Stimulated activated CD8-positive, alpha-beta memory T cell treated with anti-CD3 and anti-CD28 coated beads, Interleukin-4, amount 100 ng/mL, for 4 hours (primary cell): ENCODE measurements at places on chromosomes 6 and 20.

GRCh38 chr6:55937261-55937947, 62.0 kb upstream of the BMP5 start:
- DNase-seq, result no peak

DNA sequence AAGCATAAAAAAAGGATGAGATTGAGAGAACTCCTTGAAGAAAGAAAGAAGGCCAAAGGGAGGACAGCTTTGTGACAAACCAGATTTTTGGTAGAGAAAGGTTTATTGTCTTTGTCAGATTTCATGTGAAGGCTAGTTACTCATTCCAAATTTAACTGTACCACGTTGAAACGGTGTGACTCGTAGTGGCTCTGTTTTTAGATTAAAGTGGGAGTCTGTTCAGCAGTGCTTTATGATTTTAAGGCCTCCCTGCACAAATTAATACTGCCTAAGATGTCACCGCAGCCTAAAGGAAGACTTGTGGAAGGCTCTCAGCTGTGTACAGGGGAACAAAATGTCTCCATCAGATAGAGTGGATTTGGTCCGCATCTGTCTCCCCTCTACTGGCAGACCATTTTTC, 35.9 kb downstream of the CDC40 start:
- DNase-seq, result no peak

DNA sequence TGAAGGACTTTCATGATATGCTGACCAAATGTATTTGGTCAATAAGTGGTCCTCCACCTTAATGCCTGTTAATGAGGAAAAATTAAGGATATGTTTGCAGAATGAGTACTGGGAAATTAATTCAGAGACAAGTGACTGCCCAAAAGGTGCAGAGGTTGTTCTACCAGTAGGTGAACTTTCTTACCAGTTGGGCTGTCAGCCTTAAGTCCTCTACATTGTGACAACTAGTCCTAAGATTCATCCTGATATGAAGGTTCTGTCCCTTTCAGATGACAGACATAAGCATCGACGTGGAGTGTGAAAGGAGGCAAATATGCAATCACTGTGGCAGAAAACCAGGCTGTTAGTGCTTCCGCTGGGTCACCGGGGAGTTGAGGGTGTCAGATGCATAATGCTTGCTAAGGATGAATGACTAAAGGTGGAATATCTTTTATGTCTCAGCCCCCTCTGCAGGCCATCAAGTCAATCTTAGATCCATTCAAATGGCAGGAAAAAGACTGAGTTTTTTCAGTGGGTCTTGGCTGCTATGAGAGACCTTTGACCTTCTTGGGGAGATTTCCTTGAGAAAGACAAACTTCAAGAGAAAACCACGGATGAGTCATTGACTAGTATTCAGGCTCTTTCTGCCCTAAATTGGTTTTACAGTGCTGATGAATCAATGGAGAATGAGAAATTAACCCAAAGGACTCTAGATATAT, 226.0 kb downstream of the TPBG start:
- no peak for DNase-seq

DNA sequence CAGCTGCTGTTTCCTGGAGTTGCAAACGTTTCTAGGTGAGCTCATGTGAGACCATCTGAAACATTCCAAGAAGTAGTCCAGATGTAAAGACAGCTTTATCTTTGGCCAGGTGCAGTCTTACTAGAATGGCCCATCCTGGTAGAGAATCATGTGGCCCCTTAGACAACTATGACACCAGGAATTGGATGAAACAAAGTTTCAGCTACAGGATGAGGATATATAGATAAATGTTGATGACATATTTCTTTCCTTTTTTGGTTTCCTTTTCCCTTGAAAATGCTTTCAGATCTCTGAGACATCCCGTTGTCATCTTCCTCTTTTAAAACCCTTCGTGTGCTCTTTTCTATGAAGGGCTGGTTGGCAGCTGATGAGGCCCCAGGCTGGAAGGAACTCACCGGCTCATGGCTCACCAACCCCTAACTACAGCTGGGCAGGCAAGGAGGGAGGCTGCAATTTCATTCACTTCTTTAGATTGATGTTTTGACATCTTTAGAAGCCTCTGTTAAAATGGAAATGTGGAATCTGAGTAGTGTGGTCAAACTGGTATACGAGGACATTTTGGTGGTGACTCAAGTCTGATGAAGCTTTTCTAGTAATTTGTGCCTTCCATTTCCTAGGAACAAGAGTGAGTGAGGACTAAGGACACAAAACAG, 167.9 kb upstream of the TNFAIP3 start:
- no peak for DNase-seq

DNA sequence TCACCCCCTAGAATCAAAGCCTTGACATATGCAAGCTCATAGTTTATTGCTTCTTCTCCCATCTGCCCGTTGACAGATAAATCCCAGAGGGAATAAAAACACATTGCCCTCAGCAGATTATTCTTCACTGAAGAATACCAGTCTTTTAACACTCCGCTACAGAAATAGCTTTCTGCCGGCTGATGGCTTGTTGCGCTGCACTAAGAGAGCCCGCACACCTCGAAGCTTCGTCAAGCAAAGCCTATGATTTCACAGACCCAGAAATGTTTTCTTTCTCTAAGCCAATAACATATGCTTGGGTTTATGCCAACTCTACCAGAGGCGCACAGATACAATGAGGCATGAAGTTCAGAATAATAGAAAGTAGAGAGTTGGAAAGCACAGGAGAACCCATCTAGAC, 208.9 kb upstream of the FOXQ1 start:
- no peak for DNase-seq

- no peak for DNase-seq
These were observed 268.1 kb upstream of the SPTLC3 start for GRCh38 chr20:12740647-12741046.

GRCh38 chr6:51463321-51463720, 624.1 kb downstream of the PKHD1 start:
- DNase-seq, result no peak

DNA sequence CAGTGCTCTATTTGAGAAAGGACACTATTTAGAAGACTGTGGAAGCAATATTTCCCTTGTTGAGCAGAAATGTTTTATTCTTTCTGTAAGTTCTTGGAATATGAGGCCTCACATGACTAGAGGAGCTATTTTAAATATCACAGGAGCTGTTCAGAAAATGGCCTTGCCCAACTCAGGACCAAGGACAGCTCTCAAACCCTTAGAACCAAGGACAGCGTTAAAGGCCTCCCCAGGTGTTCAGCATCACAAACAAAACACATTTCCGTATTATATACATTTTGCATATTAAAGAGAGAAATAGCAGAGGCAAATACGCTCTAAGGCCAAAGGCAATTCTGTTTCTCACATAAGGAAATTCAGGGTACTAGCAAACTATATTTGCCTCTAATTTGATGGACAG, 631.4 kb downstream of the CDH26 start:
- DNase-seq, result no peak

GRCh38 chr6:16487996-16488674, 249.7 kb downstream of the GMPR start:
- DNase-seq, result no peak

GRCh38 chr20:48809673-48810072, 18.1 kb downstream of the PREX1 start:
- no peak for DNase-seq

- DNase-seq, result peak; percentile 16
These were observed 47.6 kb downstream of the AGPAT4 start for GRCh38 chr6:161226009-161226964.

DNA sequence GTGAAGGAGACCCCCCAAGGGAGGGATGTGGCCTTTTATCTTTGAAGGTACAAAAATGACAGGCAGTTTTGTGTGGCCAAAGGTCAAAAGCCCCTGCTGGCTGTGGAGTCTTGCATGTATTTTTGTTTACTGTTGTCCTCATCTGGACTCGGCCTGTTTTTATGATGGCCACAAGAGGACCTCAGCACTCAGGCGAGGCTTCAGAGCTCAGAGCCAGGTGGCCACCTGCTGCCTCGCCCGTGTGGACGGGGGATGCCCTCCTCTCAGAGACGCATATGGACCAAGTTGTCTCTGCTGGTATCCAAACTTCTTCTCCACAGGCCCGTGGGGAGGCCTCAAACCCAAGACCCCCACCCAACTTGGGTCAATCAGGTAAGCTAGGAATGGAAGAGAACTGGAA, 118.2 kb downstream of the DACT2 start:
- no peak for DNase-seq

- DNase-seq, result no peak
These were observed 445.9 kb downstream of the PHF3 start for GRCh38 chr6:64081453-64081852.

- no peak for DNase-seq
These were observed 4.6 kb upstream of the SFT2D1 start for GRCh38 chr6:166346965-166347364.

DNA sequence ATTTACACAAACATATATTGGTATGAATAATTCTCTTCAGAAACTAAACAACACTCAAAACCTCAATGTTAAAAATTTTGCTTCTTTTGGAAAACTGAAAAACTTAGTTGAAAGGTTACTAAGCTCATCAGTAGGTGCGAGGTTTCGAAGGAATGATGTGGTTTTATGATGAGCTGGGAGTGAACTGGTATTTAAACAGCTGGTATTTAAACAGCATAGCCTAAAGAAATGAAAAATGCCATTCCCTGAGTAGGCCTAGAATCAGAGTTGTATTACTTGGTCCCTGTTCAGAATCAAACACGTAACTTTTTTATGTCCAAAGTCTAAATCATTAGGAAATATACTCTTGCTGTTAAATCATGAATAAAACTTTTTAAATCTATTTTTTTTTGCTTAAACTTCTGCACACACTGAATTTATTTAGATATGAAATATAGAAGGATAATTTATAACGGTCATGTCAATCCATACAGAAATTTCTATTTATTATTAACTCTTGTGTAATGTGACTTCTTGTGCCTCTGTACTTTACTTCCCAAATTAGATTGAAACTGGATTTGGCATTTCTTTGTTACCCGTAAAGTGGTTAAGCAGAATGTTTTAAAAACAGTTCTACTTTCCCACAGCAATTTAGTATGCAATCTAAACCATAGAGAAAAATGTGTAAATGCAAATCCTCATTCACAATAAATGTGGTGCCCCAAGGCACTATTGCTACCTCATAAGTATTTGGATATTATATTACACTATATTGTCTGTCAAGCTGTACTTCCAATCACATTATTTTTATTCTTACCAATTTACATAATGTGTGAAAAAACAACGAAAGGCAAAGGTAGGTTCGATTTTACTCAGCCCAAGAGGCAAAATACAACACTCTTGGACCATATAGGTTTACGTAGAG, 124.1 kb downstream of the HS3ST5 start:
- DNase-seq, result no peak

DNA sequence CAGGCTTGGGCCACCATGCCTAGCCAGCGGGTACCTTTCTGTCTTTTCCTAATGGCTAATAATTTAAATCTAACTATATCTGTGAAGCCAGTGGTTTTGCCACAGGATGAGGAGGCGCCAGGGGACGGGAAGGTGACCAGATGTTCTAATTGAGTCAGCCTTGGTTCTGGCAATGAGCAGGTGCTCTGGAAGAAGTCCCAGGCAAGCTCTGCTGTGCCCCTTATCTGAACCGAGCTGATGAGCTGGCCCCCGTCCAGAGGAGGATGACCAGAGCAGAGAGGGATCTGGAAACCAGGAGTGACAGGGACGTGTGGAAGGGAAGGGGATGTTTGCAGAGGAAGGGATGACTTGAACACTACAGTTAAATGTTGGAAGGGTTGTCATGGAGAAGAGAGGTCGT, 46.7 kb downstream of the SLC35D3 start:
- DNase-seq, result no peak

- DNase-seq, result no peak
These were observed 567 bp downstream of the HS3ST5 start for GRCh38 chr6:114342086-114342825.
